Activated effector memory CD4-positive, alpha-beta T cell treated with Interleukin-2 at 50 U/mL for 16 hours (primary cell): ENCODE measurements at places on chromosomes 5 and 9.

DNA sequence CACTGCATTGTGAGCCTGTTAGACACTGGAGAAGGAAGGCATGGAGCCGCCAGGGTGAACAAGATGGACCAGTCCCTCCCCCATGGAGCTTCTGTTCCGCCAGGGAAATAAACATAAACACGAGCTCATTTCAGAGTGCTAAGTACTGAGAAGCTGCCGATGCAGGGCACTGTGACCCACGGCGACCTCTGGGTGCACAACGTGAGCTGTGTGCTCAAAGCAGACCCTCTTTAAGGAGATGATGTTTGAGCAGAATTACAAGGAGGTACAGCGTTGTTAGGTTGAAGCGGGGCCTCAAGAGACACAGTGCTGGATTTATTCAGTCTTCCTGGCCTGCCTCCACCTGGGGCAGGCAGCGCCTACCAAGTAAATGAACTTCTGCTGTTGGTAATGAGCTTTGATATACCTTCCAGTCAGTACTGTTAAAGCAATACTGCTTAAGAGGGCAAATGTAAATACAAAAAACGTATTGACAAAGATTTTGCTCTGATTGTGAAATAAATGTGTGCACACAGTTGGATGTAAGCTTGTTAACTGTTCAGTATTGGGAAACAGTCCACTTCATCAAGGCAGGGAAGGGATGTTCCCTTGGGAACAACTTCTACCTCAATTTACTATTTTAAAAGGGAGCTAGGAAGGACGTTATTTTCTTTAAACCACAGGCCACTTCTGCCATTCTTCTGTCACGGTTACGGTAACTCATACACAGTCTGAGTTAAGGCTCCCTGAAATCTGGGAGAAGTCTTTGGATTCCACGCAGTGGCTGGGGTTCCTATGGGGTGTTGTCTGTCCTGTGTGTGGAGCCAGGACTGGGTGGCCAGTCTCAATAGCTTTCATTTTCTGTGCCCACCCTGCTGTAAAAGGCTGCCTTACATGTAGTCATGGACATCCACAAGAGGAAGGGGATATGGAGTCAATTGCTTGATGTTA lies 48.9 kb upstream of the DMRT1 start:
- no peak for DNase-seq

GRCh38 chr9:17888066-17888465 lies 309.2 kb downstream of the SH3GL2 start:
- DNase-seq = no peak

GRCh38 chr5:142210864-142211412 lies 102.4 kb downstream of the NDFIP1 start:
- DNase-seq = no peak

- DNase-seq = no peak
Measured at GRCh38 chr5:102625468-102625867, 126.7 kb upstream of the SLCO6A1 start.

DNA sequence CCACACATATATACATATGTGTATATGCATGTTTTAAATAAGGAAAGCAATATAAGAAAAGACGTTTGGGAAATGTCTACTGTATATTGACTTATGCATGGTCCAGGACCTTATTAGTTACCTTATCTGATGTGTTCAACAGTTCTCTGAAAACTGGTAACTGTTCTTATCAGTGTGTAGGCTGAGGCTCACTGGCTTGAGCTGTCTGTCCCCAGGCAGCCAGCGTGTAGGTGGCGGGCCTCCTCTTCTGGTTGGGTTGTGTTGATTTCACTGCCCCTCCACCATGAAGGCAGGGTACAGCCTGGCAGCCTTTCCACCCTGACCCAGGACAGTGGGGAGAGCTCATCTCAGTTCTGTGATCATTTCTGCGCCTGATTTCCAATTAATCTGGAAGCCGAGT lies 38.7 kb upstream of the SEMA4D start:
- no peak for DNase-seq
